SK-N-DZ (cell line): ENCODE measurements at places on chromosomes 1 and 21.

- no peak for DNase-seq
These were observed 3.9 kb upstream of the KRTAP10-6 start for GRCh38 chr21:44596068-44596725.

DNA sequence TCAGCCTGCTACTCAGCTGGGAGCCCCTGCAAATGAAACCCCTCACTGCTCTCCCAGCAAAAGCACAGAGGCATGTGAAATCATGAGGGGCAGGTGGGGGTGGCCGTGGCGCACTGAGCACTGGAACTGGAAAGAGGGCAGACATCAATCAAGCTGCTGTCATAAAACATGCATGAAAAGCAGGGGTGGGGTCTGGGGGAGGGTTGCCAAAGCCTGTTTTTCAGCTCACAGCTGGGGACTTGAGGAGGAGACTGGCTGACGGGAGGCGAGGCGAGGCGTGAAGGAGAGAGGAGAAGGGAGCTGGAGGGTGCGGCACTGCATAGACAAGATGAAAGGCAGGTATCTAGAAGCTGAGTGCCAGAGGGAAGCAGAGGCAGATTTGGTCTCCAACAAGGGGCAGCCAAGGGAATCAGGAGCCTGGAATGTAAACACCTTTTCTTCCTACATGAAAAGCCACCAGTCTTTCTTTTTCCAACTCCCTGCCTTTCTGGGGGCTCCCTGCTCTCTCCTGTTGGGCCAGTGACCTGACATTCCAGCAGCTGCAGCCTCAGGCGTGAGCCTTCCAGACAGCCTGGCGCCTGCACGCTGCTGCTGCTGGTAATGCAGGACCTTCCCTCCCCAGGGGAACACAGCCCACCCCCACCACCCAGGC is 87.0 kb downstream of the NMNAT2 start:
- peak; percentile 82 for DNase-seq

DNA sequence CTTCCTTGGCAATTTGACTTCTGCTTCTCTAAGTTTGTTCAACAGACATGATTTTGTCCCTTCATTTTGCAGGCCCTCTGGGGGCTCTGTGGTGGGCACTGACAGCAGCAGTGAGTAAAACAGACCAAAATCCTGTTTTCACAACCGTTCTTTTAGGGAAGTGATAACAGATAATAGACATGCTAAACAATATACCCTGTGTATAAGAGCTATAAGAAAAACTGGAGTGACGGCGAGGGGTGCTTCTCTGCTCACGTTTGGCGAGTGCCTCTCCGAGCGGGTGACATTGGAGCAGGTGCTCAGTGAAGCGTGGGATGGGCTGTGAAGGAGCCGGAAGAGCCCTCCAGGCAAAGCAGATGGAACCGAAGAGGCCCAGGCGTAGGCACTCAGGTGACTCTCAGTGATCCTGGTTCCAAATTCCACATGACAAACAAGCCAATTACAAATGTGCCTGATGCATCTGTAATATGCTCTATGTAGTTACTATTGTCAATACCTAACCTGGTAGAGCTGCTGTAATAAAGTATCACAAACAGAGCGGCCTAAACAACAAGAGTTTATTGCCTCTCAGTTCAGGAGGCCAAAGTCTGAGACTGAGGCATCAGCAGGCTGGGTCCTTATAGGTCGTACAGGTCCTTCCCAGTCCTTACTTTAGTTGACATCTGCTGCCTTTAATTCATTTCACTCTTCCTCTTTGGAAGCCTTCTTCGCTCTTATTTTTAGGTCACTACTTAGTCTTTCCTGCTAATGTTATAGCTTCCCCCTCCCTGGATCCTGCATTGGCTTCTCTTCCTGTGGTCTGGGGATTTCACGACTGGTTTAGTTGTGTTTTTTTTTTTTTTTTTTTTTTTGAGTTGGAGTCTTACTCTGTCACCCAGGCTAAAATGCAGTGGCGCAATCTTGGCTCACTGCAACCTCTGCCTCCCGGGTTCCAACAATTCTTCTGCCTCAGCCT is 20.1 kb downstream of the OR2B11 start:
- no peak for DNase-seq

DNA sequence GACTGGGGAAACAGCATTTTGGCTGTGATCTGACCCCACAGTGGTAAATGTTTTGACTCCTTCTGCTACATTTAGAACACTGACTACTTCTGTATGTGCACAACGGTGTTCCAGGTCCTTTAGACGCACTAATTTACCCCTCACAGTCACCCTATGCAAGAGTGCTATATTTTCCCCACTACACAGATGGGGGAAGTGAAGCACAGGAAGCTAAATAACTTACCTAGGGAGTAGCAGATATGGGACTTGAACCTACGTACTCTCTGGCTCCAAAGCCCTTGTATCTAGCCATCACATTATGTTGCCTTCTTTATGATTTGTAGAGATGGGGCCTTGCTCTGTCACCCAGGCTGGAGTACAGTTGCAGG is 49.3 kb downstream of the GADD45A start:
- DNase-seq = no peak

DNA sequence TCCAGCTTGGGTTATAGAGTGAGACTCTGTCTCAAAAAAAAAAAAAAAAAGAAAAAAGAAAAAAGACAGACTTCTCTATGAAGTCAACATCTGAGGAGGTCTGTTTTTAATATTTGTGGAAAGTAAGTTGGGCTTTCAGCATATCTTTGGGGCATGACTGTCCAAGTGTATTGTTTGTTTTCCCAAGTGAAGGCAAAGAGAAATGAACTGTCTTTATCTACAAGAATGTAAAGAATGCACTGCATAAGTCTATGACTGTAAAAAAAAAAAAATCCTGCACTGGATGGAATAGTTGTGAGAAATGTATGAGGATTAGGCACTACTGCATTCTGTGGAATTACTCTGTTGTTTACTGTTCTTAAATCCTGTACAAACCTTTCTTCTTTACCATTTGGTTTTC is 45.6 kb upstream of the TMEM61 start:
- no peak for DNase-seq

- no peak for DNase-seq
These were observed 24.0 kb upstream of the TDRD10 start for GRCh38 chr1:154478013-154478412.

DNA sequence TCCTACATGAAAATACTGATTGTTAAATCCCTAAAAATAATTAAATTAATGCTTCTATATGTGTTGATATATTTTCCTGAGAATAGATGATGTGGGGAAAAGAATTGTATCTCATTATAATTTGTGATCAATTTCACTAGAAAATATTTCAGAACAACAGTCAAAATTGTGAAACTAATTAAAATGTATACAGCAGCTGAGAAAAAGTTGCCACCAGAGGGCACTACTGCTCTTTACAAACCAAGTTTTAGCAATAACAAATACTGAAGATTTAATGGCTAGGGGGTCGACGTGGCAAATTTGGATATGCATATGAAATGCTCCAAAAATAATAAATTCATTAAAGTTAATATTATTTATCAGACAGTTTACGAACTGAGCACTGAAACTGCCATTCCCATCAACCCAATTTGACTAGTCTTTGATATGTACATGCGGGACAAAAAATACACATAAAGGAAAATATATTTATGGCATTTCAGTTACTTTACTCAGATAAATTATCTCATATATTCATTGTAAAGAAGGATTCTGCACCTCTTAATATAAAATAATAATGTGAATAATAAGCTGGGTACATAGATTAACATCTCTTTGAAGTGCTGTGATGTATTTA is 96.3 kb upstream of the TMPRSS15 start:
- DNase-seq = peak; percentile 62

DNA sequence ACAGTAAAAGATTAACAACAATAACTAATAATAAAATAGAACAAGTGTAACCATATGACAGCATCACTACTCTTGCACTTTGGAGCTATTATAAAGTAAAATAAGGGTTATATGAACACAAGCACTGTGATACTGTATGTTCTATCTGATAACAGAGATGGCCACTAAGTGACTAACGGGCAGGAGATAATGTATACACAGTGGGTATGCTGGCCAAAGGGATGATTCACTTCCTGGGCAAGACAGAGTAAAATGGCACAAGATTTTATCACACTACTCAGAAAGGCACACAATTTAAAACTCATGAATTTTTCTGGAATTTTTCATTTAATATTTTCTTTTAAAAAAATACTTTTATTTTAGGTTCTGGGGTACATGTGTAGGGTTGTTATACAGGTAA is 12.3 kb downstream of the SLC9C2 start:
- DNase-seq = no peak

DNA sequence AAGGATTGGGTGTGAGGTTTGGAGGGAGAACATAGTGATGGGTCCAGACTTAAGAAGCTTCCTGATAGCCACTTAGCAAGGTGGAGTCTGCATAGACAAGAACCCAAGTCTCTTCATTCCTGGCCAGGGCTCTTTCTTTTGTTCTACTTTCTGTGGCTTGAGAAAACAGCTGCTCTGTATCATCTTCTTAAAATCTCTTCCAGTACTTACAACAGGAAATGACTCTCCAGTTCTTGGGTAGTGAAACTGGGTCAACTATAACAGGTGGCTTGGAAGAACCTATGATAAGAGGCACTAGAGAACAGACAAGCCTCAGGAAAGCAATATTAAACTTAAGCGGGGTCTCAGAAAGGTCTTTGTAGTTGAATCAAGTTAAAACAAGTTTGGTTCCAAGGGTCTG is 148.1 kb upstream of the USP24 start:
- DNase-seq = no peak

- DNase-seq = no peak
These were observed 20.5 kb downstream of the CYP4B1 start for GRCh38 chr1:46819335-46819734.
